Karpas-422 (cell line): ENCODE measurements at places on chromosomes 3 and 15. TPM values are rescaled to one million over a fixed set of nuclear protein-coding genes. Genes with fewer than 3 reads are reported as not detected.

- DNase-seq = no peak
These were observed 1.5 kb upstream of the FBXL22 start for GRCh38 chr15:63595688-63596087.

GRCh38 chr15:67048281-67049279 lies 16.8 kb upstream of the SMAD3 start:
- no peak for DNase-seq

DNA sequence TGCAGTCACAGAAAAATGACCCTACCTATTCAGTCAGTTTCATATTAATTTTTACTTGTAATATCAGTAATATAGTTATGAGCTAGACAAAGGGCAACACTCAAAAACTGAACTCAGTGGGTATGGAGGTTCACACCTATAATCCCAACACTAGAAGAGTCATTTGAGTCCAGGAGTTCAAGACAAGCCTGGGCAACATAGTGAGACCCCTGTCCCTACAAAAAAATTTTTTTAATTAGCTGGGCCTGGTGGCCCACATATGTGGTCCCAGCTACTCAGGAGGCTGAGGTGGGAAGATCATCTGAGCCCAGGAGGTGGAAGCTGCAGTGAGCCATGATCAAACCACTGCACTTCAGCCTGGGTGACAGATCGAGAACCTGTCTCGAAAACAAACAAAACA lies 3.1 kb downstream of the TMF1 start:
- DNase-seq = no peak

DNA sequence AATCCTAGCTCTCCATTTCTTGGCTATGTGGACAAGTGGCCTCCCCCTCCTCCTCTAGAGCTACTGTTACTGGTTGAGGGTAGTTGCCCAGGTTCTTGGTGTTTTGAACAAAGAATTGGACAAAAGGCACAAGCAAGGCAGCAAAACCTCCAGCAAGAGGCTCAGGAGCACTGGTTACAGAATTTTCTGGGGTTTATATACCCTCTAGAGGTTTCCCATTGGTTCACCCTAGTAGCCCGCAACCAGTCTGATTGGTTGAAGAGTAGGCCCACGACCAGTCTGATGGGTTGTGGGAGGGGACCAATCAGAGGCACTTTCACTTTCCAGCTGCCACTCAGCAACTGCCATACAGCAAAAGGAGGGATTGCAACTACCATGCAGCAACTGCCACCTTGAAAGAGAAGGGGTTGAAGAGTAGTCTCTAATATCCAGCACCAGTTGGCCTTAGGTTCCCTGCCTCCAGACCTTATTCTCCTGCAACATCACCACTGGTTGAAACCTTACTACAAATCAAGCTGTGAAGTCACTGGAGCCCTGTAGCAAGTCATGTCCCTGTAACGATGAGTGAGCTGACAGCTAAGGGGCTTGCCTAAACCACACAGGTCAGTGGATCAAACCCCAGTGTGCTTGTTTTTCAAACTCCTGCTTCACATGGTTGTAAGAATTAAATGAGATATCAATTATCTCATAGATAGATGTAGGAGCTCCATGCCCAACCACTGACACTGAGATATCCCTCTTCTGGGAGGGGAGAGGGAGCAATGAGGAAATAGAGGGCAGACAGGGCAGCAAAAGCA lies 2.9 kb upstream of the C15orf39 start:
- DNase-seq = peak; percentile 96

GRCh38 chr3:150412561-150413231 lies 4.6 kb downstream of the TSC22D2 start:
- DNase-seq = peak; percentile 67

GRCh38 chr3:154122552-154122911 lies 1.3 kb downstream of the ARHGEF26 start:
- no peak for DNase-seq

DNA sequence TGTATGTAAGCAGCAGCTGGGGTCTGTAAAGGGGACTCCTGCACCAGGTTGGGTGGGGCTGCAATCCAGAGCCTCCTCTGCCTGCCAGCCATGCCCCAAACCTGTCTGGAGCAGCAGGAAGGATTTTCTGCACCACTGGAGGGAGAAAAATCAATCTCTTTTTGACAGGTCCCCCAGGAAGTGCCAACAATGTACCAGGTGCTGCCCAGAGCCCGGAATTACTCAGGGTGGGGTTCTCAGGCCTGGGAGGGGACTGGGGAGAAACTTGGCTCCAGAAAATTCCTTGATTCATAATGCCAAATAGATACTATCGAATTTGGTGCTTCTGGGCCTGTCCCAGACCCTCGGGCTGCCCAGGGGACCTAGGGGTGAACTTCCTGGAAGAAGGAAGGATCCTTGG lies 52.6 kb downstream of the WNT7A start:
- DNase-seq = no peak

CEMIP gene
- not detected in 2 replicates for total RNA-seq

- no peak for DNase-seq
These were observed 47.8 kb downstream of the KCNMB2 start for GRCh38 chr3:178583963-178584575.

TNNC1 gene
- total RNA-seq = 0.65 TPM in 1 of 2 replicates, not detected in the other

GRCh38 chr15:40470423-40471104 lies at the start of gene CHST14:
TSS of gene CHST14 (plus strand) at chr15:40470984. CDS start at chr15:40471214, 230 bp downstream.
- peak; percentile 88 for DNase-seq

TMEM266 gene
- not detected in 2 replicates for total RNA-seq

GRCh38 chr3:53255423-53255774 lies 423 bp downstream of the TKT start:
- DNase-seq = peak; percentile 83

- DNase-seq = peak; percentile 38
These were observed 46.3 kb downstream of the SENP7 start for GRCh38 chr3:101466465-101467309.

TMC3 gene
- total RNA-seq = not detected in 2 replicates

GRCh38 chr3:16467393-16467792 lies 46.1 kb downstream of the RFTN1 start:
- peak; percentile 68 for DNase-seq

DNA sequence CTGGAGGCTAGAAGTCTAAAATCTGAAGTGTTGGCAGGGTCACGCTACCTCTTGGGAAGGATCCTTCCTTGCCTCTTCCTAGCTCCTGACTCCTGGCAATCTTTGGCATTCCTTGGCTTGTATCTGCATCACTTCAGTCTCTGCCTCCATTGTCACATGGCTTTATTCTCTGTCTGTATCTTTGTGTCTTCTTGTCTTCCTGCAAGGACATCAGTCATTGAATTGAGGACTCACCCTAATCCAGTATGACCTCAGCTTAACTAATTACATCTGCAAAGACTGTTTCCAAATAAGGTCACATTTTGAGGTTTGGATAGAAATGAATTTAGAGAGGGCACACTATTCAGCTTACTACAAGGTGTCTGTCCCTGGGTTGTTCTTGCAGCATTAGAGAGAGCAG lies 31.1 kb upstream of the UTS2B start:
- no peak for DNase-seq
